ENCODE measurements at places on chromosomes 2 and 18.

DNA sequence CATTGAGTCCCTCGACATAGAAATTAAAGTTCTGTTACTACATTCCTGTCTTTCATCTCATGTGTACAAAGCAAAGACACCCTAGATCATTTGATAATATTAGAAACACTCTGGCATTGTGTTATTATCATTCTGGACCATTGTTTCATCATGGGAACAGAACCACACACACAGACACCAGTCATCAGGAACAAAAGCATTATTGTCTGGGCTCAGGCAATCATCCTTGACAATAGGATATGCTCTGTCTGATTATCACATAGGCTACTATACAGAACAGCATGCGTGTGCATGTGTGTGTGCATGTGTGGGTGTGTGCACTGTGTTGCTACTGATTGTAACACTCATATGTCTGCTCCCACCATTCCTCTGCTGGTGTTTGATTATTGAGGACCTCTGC, 242.5 kb downstream of the SH3BP4 start:
- DNase-seq, result no peak

DNA sequence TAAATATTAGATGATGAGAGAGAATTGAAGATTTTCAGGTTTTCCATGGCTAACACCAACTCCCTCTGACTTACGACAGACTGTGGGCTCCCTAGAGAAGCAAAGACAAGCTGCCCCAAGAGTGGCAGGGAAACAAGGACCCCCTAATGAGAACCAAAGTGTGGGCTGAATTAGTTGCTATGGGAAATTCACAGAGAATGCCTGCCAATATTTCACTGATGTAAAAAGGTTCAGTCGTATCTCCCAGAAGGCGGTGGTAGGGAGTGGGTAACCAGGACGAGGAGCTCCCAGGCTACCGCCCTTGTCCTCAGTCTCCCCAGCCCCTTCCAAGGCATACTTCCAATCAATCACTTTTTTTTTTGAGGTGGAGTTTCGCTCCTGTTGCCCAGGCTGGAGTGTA, 113.6 kb downstream of the LAMA1 start:
- DNase-seq, result no peak

GRCh38 chr2:54640834-54641540, 82.5 kb upstream of the EML6 start:
- DNase-seq, result no peak

DNA sequence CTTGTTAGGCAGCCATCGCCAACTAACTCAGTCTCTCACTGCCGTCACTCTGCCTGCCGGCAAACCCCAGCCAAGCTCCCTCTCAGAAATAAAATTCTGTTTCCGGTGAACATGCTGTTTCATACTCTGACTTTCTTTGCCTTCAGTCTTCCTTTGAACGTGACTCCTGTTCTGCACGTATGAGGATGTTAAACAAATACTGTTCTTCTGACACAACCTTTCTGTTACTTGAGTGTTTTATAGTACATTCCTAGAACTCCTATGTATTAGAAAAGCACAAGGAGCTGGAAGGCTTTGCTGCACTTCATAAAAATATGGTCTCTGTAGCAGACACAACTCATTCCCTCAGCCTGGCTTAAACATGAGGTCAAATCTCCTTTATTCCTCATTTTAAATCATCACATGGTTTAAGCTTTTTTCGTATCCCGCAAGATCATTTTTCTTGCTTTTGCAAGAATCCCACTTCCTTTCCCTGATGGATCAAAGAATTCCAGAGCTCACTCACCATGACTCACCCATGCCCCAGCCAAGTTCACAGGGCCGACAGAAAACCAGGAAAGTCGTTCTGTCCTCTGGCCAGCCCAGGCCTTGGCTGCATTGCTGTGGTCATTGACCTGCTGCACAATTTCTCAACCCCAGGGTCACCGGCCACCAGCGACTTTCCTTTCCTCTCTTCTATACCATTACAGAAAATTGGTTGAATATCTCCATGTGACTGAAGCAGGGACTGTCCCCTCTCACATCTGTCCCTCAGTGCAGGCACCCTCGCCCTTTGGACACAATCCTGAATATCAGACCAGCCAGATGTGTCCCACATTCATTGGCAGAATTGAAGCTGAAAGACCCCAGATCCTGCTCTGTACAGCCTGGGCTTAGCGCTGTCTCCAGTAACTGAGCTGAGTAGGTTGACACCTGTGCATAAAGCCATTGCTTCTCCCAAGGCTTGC, 183.1 kb upstream of the ARL4C start:
- DNase-seq, result no peak

DNA sequence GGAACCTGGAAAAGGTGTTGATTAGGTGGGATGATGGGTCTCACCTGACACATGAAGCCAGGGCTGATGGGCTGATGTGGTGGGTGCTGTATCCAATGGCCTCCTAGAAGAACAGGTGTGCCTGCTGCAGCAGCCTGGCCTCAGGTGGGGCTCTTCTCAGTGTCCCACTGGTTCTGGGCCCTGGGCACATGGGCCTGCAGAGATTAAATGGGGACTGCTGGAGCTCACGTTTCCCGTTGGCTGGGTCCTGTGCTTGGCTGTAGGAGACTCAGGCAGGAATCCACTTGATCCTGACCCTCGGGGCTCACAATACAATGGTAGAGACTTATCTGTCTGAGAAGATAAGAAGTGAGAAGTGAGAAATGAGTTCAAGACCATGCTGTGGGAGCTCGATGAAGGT, 170.9 kb downstream of the KCNS3 start:
- DNase-seq, result no peak

DNA sequence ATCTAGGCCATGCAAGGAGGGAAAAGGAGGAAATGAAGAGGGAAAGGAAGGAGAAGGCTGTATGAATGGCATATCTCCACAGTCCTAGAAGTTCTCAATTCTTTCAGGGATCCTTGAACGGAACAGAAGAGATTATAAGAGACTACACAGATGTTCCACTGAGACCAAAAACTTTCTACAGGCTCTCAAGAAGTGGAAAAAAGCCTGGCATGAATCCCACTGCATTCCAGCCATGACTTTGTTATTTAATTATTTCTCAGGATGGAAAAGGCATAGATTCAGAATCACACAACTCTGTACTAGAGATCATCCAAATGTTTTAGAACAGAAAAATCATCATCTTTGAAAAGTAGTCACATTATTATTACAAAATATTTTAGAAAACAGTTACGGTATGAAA, 131.7 kb upstream of the CDH20 start:
- no peak for DNase-seq

DNA sequence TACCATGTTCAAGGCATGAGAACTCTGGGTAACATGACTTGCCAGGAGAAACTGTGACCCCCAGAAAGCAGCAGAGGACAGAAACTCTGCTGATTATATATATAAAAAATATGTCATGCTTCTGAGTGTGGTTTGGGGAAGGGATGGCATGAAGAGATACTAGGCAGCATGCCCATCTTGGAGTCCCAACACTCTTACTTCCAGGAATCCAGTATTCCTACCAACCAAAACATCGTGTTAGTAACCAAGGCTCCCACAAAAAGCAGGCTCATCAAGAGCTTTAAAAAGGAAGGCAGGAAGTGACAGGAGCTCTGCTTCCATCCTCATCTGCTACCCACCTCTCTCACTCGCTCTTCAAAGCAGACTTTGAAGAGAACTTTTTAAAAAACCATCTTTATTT, 31.6 kb upstream of the TWIST2 start:
- no peak for DNase-seq

DNA sequence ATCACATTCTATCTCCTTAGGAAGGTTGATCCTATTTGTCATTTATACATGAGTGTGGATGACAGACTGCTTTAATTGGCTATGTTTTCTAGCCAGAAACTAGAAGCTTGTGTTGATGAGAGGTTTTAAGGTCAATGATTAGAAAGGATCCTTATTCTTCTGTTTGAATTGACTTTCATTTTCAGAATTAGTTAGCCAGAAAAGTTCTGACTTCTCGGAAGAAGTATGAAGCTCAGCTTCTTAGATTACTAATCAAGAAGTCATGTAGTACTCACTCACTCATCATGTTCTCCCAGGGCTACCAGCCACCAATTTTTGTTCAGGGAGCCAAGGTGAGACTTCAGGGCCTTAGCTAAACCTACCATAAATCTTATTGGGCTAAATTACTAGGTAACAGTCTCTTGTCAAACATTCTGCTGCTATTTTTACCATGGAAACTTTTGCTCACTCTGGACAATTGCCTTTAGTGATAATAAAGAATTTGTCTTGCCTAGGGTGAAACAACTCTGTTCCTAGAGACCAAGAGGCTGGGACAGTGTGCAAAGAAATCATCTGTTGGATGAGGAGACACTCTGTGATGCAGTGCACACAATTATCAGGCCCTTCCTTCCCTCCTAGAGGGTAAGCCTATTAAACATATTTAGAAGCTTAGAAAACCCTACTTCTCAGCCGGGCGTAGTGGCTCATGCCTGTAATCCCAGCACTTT, 111.6 kb upstream of the DNMT3A start:
- DNase-seq, result no peak

- no peak for DNase-seq
Measured at GRCh38 chr2:209696836-209697711, 74.6 kb upstream of the UNC80 start.

GRCh38 chr2:105590780-105591660, 153.7 kb upstream of the NCK2 start:
- DNase-seq, result no peak

- DNase-seq, result no peak
Measured at GRCh38 chr2:64412671-64413070, 41.3 kb upstream of the LGALSL start.

GRCh38 chr18:74784752-74785151, 187.1 kb downstream of the ZNF407 start:
- no peak for DNase-seq

- no peak for DNase-seq
Measured at GRCh38 chr2:237227592-237228280, 142.0 kb downstream of the COPS8 start.

DNA sequence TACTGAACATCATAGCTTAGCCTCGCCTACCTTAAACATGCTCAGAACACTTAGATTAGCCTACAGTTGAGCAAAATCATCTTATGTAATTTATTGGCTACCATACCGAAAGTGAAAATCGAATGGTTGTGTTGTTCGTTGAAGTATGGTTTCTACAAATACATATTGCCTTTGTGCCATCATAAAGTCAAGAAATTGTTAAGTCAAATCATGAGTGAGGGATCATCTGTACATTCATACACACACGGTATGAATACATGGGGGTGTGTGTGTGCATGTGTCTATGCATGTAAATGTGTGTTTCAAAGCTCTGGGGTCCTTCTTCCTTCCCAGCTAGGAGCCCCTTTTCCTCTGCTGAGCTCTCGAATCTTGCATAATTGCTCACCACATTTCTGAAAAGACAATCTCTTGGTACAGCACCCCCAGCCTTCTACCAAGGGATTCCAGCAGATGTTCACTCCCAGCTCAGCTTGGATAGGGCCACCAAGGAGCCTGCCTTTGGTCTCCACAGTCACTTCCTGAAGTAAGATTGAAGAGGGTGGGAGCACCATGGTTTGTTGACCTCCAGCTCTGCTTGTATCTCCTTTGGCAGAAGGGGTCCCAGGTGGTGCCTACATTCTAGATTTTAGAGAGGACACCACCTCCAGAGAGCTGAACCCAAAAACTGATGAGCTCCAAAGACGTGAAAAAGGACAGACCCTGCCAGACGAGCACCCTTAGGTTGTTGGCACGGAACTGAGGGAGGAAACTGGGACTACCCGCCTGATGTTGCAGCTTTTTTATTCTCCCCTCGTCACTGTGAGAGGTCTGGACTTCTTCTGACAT, 33.2 kb upstream of the CYP1B1 start:
- DNase-seq, result no peak

DNA sequence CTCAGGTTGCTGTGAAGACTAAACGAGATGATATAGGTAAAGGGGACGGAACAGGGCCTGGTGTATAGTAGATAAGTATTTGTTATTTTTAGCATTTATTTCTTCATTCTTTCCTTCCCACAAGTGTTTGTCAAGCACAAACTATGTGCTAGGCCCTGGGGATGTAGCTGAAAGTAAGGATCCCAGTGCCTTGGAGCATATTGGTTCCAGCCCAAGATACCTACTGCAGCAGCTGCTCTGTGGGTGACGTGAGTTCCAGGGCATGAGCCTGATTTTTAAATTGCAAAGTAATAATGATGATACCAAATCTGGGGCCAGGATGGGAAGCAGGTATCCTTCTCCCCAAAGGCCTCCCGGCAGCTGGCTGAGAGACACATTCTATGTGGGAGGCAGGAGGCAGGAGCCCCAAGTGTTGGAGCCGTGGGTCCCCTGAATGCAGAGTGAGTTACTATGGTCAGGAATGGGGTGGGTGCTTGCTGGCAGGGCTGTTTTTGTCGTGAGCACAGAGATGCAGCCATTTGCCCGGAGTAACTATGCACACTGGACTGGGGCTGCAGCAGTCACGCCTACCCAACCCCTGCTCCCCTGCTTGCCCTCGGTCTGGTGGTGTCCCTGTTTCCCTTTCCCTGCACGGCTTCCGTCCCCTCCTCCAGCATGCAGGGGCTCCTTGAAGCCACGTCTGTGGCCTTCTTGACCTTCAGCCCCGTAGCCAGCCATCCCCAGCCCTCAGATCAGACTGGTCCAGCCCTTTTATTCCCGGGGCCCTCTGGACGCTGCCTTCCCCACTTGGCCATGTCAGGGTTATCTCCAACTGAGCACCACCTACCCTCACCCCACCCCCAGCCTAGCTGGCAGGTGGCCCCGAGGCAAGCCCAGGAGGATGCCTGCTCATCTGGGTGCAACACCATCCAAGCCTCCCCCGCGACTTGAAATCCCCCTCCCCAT, 52.4 kb downstream of the INHBB start:
- DNase-seq, result no peak

DNA sequence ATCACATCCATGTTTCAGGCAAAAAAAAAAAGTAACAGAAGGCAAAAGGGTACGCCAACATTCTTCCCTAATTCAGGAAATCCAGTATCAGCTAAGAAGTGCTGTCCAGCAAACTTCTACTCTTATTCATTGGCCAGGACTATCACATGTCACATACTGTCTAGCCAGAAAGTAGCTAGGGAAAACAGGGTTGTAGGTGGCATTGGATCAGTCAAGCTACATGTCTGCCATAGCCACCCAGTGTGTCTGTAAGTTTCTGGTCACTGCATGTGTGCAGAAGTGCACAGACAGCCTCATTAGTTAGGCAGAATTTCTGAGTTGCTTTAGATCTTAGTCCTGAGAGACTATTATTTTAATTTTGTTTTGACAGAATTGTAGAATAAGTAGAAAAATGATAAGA, 465.3 kb upstream of the NRP2 start:
- DNase-seq, result no peak

DNA sequence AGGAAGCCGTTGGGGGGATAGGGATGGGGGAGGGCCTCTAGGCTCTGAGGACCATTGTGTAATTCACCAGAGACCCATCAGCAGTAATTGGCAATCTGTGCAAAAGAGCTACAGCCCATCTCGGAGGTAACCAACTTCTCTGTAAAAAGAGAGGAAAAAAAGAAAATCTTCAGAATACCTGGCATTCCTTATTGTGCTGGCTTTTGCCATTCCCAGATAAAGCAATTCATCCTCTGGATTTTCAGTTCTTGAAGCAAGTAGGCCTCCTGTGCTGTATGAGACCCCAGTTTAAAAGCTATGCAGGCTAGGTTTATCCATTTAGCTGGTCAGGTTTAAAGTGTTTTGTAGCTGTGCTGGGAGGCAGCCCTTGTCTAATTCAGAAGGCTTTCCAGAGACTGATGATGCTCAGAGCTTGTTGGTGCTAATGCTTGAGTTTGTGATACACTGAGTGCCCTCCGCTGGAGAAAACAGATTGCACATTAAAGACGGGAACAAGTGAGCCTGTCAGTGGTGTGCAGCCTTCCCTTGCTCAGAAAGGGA, at the start of gene LRRTM4:
Gene LRRTM4 (minus strand): TSS at position 446 of the 540 bp plus-strand sequence.
- no peak for DNase-seq

GRCh38 chr2:43032213-43033015, 194.0 kb downstream of the ZFP36L2 start:
- DNase-seq, result no peak

GRCh38 chr2:239695106-239695727, 294.4 kb upstream of the HDAC4 start:
- DNase-seq, result no peak

Data from stimulated activated CD8-positive, alpha-beta memory T cell treated with anti-CD3 and anti-CD28 coated beads, Interleukin-7, amount 100 ng/mL, for 4 hours (primary cell).